RKO (cell line): ENCODE measurements at places on chromosomes 12 and 14.

DNA sequence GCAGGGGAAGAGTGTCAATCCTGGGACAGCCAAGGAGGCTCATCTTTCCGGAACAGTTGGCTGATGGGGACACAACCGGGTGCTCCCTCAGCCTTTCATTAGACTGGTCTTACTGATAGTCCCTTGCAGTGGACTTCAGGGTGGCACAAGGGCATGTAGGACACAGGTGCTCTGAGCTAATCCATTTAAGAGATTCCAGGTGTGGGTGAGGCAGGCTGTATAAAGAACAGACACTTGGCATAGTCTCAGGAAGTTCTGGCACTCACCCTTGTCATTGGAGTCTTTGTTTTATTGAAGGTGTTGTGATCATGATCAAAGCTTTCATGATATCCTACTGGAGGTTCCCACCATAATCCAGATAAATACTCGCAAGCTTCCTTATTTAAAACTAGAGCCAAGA lies 341.6 kb downstream of the EMP1 start:
- no peak for DNase-seq

- peak; percentile 81 for DNase-seq
Measured at GRCh38 chr12:124898200-124898922, 16.1 kb downstream of the UBC start.

GRCh38 chr12:26010293-26010821 lies 51.9 kb downstream of the RASSF8 start:
- no peak for DNase-seq

- DNase-seq, result no peak
Measured at GRCh38 chr12:34604227-34604626, 581.9 kb downstream of the ALG10 start.

DNA sequence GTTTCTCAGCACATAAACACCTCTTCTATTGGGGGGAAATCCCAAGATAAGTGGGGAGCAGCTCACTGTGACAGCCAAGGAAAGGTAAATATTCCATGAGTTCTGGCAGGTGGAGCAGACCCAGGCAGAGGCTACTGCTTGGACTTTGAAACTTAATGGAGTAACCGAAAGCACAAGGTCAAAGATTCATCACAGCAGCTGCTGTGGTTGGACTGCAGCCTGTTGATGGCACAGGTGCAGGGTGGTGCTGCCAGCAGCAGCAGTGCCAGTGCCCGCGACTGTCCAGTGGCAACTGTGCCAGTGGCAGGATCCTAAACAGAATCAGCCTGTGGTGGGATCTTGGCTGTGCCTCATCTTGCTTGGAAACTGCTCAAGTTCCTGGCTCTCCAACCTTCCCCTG lies 81.4 kb upstream of the ARID2 start:
- DNase-seq, result no peak

GRCh38 chr12:615620-616019 lies 47.6 kb downstream of the NINJ2 start:
- DNase-seq, result no peak

DNA sequence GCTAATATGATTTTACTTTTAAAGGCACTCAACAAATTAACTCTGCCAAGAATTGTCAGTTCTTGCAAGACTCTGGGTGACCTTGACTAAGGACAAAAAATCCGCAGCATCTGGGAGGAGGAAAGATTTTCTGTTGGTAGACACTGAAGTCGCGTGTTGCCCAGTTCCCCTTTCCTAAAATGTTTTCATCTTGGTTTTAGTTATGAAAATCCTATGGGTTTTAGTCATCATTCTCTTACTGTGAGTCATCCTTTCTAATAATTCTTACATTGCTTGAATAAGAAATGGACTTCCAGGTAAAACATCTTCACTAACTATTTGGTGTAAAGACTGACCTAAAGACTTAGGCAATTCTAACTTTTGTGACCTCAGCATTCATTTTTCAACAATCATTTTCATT lies 9.1 kb downstream of the GSG1 start:
- DNase-seq, result peak; percentile 47

GRCh38 chr12:49345825-49346658 lies 646 bp upstream of the DNAJC22 start:
- no peak for DNase-seq
